ENCODE measurements at places on chromosomes 3 and 15.

- no peak for DNase-seq
These were observed 201.8 kb downstream of the CACNA2D3 start for GRCh38 chr3:54324103-54324502.

DNA sequence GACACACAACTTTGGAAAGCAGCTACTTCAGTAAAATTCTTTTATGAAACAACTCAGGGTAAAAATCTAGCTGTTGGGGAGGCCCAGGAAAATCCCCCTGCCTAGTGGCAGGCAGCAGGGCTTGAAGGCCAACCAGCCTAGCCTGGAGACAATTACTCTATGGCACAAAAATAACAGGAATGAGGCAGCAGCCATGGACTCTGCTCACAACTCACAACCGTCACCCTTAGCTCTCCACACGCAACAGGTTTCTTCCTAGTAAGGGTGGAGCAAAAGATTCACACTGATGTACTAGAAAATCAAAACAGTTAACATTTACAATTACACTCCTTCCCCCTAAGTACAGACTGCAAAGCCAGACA, 530 bp upstream of the FBXL22 start:
- no peak for DNase-seq

GRCh38 chr3:177597311-177598096, 400.2 kb upstream of the TBL1XR1 start:
- DNase-seq = no peak

DNA sequence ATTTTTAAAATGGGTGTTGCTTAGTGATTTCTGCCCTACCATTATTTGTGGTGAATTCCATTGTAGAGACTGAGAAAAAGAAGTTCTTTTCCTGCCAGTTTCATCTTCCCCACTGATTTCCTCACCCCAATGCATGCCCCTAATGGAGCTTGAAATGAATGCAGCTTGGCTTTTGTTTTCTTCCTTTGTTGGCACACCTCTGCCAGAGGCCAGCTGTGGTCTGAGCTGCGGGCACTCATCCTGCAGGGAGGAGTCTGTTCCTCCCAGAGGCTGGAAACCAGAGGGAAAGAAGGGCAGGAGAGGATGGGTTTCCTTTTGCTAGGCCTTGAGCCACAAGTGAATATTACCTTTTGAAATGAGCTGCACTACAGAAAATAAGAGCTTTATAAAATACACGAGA, 9.3 kb upstream of the ST8SIA2 start:
- DNase-seq = no peak

- no peak for DNase-seq
These were observed 22.4 kb downstream of the PLA2G4F start for GRCh38 chr15:42133886-42134502.

GRCh38 chr3:65502526-65502925, 536.2 kb downstream of the MAGI1 start:
- DNase-seq = no peak

DNA sequence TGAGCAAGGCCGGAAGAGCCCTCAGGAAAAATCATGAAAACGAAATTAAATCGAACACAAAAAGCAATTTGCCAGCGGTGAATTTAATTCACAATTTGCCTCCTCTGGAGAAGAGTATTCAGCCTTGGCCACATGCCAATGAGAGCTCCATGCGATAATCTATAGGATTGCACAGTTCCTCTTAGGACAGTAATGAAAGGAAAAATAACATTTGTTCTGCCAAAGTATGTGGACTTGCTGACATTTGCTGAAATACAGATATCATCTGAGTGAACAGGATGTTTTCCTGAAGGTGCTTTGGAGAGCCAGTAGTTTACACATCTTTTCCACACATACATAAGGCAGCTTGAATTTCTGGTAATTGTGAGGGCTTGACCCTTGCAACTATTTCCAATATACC, 188.6 kb upstream of the PDZRN3 start:
- no peak for DNase-seq

- DNase-seq = no peak
These were observed 469.6 kb upstream of the DPPA4 start for GRCh38 chr3:109806929-109807328.

DNA sequence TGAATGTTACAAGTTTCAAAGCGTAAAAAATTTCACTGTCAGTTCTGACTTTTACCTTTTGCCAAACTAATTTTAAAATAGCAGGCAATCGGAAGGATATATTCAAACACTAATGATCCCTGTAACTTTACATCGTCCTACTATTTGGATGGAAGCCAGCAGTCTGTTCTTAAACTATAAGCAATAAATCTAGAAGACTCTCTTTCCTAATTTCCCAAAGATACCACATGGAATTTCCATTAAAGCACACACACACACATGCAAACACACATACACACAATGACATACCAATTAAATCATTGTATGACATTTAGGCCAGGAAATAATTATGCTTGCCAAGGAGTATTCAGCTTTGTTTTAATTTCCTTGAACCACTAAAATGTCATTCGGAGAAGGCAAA, 32.0 kb downstream of the IL17RD start:
- no peak for DNase-seq

DNA sequence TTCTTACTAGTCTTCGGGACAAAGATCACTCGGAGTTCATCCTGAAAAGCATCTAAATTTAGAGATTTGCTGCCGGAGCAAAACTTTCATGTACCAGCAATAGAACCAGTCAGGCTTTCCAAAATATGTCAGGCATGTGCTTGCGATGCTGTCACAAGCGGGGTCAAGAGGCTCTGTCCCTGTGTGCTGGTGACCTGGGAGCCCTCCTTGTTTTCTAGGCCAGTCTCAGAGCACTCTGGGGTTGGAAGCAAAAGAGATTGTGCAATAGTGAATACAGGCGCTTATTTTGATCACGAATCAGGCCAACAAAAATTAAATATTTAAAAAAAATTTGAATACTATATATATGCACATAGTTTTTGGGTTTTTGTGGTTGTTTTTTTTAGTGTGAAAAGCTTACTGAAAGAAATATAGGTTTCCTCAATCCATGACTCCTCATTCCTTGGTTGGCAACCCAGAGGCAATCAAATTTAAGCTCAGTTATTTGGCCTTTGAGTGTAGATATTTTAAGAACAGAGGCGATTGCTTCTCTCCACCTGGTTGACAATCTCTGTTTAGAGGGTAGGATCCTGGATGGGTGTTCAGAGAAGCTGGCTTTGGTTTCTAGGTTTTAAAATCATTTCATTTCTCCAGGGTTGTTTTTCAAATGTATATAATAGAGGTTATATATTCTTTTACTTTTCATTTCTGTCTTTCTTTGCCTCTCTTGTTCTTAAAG, 8.4 kb upstream of the KLHL24 start:
- DNase-seq = no peak

- DNase-seq = no peak
These were observed 273.3 kb upstream of the ICE2 start for GRCh38 chr15:60751985-60752952.

- DNase-seq = no peak
These were observed 63.2 kb upstream of the FOXB1 start for GRCh38 chr15:59940928-59941327.

DNA sequence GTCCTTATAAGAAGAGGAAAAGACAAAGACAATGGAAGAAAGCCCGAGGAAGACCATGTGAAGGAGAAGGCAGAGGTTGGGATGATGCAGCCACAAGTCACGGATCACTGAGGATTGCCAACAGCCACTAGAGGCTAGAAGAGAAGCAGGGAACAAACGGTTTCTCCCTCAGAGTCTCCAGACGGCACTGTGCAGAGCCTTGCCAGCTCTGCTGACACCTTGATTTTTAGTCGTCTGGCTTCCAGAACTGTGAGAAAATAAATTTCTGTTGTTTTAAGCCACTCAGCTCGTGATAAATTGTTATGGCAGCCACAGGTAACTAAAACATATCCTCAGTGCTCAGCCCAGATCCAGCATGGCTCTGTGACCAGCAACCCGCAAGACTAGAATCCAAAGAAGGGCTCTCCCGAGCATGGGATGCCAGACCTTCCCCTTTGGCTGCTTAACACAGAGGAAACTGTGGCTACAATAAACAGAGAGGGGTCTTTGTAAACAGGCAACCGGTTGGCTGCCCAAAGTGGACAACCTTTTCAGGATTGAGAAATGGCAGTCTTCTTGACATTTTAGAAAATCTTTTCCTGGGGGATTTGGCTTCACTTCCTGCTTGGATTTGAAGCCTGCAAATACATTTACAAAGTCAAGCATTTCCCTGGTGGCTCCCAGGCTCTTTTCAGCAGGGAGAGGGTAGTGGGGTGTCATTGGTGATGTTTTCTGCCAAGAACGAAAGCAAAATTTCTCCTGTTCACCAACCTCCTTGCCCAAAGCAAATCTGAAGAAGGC, 88.7 kb upstream of the ADPGK start:
- DNase-seq = no peak

- no peak for DNase-seq
These were observed 32.0 kb upstream of the CCDC80 start for GRCh38 chr3:112672716-112673541.

DNA sequence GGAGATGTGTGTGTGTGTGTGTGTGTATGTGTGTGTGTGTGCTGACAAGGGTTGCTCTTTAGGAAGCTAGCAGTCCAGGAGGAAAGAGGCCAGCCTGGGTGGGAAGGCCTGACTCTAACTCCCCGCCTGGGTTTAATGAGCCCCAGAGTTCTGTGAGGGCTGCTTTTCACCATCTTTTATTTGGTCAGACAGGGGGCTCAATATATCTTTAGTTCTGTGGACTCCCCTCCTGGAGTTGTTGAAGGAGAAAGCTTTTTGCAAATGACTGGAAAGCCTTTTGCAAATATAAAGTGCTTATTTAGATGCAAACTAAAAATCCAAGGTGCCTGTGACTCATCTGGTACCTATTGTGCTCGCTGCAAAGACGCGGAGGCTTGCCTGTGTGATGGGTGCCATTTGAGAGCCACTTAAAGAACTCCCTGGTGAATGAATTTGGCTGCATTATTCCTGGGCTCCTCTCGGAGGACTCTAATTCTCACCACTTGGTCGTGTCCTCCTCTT, 24.5 kb downstream of the DRD3 start:
- no peak for DNase-seq

GRCh38 chr3:111277226-111277625, 205.6 kb downstream of the NECTIN3 start:
- DNase-seq = no peak

DNA sequence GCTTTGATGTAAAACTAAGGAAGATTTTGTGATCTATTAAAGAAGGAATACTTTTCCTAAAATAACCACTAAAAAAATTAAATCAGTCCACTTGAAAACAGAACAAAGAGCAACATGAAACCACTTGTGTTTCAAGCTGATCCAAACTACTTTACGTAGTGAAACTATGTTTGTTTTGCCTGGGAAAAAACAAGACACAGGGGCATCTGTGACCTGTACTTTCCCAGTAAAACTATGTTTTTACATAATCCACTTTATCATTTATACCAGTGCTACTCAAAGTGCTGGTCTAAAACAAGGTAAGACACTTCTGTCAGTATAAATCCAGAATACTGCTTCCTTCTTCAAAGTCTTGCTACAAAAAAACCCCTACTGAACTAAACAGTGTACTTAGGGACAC, 56.7 kb downstream of the SPG11 start:
- DNase-seq = no peak

DNA sequence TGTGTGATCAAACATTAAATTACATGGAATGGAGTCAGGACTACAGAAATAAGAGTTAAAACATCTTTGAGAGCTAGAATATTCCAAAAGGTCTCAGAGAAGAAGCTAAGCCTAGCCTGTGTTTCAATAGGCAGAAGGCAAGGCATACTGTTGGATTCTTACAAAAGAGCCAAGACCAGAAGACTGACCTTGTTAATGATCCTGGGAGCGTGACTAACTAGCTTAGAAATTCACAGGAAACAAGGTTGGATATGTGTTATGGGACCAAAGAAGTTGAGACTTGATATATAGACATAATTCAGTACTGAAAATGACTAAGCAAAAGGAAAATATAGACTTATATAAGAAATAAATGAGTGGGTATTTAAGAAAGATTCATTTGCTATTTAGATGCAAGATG, 50.1 kb downstream of the FEZF2 start:
- DNase-seq = no peak

GRCh38 chr3:126371096-126371705, 14.0 kb upstream of the KLF15 start:
- DNase-seq = no peak
